ENCODE measurements at places on chromosomes 4 and X.

DNA sequence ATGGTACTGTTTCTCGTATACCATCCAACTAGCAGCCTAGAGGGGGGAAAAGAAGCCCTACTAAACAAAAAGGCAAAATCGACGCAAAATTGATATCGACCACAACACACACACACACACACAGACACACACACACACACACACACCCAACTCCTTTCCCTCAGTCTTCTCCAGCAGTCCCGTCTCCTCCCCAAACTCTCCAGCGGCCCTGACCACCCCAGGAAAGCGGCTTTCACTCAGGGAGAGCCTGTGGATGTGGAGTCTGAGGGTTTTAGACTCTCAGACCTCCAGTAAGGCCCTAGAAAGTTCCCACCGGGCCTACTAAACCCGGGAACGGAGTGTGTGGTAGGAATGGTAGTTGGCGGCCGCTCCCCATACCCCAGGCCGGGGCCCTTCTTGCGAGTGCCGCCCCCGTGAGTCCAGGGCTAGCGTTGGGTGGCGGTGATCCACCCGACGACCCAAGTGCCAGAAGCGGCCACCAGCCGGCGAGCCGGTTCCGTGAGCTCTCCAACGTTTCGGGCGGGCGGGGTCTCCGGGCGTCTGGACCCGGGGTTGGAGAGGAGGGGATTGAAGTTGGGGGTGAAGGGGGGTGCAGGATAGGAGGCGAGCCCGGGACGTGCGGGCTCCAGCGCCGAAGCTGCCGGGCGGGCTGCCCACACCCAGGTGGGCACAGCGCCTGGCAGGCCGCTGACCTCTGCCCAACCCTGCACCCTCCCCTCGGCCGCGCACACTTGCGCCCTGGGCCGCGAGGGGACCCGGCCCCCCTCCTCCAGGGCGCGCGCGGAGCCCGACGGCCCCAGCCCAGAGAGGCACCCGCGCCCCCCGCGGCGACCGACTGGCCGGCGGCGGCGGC is 13.7 kb downstream of the ARX start:
- ATAC-seq: no peak

DNA sequence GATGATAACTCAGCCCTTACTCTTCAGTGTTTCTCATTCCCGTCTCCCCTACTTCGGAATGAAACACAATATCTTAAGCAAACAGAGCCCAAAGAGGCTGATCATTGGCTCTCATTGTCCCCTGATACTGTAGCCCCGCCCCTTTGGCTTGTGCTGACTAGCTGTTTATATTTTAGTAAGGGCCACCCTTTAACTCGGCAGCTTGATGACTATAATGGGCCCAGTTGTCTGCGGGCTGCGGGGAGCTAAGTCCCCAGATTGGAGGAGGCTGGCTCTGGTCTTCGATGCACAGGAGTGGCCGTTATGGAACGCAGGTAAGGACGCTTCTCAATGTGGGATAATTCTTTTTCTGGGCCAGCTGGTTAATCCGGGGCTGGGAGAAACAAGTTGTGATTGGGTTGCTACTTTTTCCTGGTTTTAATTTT is at the start of gene TRIM2:
TSS of gene TRIM2 (plus strand) at position 197 of the 425 bp plus-strand sequence. CDS start at position 285, 88 bp downstream.
- peak; percentile 51 for ATAC-seq

DNA sequence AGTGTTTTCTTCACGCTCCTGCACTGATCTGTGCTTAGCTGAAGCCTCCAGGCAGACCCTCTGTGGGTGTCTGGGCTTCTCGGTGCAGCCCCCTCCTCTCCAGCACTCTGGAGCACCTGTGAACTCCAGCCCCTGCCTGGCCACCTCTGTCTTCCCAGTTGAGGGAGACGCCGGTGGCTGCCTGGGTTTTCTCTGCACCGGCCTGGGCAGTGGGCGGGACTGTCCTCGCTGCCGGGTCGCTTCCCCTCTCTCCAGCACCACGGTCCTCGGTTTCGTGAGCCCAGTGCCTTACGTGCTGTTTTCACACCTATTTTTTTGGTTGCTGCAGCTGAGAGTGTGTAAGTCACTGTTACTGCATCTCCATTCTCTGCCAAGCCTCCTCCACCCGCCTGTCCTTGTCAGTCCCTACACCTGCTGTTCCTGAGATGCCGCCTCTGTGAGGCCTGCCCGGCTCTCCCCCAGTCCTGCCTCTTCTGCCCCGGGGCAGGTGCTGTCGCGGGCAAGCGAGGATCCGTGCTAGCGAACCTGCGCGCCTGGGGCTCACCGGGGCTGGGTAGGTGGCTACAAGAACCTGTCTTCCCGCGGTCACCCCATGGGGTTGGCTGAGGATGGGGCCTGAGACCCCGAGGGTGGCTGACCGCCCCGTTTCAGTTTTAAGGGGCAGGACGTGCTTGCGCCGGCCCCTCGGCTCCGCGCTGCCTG is 2.4 kb upstream of the FGFRL1 start:
- ATAC-seq: no peak

- no peak for ATAC-seq
Observed at GRCh38 chr4:153087671-153088194, 116.5 kb upstream of the TRIM2 start.

DNA sequence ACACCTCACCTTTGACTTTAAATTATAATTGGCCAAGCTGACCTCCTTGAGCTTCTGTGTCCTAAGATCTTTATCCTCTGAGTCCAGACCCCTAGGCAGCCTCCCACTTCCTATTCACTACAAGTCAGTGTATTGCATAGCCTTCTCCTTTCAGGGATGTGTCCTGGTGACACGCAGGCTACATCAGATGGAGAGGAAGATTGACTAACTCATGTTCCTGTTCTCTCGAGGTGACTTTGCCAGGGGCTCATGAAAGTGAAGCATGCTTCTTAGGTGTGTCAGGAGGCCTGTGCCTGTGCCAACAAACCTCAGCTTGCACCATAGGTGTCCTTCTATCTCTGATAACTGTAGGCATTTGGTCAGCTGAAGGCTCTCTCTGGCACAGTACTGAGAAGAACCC is 195.7 kb upstream of the HS3ST1 start:
- ATAC-seq: peak; percentile 82

GRCh38 chr4:48722509-48723446 is 57.3 kb downstream of the FRYL start:
- ATAC-seq: no peak

DNA sequence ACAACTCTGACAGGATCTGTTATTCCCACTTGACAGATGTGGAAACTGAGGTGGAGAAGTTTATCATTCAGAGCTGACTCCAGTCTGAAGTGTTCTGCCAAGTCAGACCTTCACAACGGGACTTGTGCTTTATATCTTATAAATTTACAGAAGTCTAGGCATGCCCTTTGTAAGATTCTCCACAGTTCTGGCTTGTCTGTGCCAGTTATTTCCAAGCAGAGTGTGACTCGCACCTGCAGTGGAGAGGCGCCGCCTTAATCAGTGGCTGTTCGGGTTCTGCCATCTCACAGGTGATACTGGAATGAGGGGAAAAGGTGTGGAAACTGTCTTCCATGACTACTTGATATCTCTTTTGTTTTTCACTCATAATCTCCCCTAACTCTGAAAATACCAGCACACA is 63.2 kb downstream of the CPEB2 start:
- peak; percentile 91 for ATAC-seq

DNA sequence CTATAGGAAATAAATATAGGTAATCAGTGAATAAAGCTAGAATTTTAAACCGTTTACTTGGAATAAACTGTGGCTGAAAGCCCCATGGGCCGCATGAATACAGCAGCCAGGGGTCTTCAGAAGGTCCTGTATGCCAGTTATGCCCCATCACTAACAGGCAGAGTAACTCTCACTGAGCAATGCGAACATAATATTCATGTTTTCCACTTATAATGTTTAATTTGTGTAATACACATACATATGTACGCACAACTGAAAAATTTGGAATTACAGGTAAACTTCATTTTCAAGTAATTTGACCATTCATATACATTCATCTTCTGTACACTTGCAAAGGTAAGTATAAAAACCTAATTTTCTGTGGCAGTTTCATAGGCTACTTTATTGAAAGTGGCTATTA is 526.2 kb upstream of the ATOH1 start:
- no peak for ATAC-seq

DNA sequence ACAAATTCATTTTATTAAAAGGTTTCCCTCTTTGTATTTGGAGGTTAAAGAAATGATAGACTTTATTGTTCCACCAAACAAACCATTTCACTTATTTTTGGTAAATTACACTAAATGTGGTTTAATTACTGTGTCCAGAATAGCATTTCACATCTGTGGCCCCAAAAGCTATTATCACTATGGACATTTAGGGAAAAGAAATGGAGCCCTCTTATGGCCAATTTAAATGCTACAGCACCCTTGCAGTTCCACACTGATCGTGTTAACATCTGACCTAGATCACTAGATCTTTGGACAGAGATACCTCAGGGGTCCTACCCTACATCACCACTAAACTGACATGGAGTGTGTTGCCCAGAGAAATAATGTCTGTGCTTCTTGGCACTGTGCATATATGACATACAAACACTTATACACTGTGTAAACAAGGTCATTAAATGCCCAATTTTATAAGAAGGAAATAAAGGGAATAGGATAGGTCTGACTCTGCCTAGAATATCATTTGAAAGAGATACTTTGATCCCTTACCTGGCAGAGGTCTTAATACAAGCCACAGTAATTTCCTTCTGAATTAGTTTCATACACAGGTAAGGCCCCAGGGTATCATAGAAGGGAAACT is 163.9 kb downstream of the KDR start:
- peak; percentile 51 for ATAC-seq

DNA sequence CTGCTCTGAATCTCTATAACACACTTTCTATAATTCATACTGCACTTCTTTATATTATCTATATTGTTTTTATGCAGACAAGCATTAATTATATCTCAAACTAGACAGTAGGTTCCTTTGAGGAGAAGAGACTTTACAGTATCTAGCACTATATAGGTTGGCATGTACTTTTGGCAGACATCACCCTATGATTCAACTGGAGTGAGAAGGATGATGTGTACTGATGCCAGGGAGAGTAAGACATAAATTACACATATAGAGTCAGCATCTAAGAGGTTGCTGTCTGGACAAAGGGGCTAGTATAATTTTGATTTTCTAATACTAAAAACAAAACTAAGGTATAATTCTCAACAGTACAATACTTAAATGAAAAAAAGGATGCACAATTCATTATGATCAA is 5.1 kb upstream of the RBM41 start:
- no peak for ATAC-seq

DNA sequence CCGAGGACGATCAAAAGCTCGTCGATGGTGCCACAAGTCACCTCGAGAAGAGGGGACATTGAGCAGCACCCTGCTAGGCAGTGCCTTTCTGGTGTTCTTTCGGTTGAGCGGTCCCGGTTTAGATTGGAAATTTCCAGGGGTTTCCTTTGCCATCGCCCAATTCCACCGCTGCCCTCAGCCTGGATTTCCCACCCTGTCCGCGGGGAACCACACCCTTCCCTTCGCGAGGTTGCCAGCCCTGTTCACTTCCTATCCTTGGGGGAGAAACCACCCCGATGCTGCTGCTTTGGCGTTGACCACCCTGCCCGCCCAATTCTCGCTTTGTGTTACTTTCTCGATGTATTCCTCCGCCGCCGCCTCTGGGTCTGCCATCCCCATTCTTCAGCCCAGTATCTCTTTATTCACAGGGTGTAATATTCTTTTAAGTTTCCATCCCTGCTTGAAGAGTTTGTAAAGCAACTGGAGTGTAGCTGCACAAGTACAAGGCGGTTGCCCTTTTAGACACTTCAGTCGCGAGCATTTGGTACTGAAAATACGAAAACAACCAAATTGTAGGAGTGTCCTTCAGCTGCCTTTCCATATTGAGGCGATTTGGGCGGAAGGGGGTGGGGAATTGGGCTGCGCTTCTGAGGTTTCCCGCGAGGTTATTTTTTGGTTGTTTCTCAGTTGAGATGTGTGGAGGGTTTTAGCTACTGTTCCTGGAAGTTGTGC is 1.1 kb downstream of the OGT start:
- peak; percentile 33 for ATAC-seq

- no peak for ATAC-seq
Observed at GRCh38 chr4:181046809-181047208, 1196.4 kb upstream of the TENM3 start.

DNA sequence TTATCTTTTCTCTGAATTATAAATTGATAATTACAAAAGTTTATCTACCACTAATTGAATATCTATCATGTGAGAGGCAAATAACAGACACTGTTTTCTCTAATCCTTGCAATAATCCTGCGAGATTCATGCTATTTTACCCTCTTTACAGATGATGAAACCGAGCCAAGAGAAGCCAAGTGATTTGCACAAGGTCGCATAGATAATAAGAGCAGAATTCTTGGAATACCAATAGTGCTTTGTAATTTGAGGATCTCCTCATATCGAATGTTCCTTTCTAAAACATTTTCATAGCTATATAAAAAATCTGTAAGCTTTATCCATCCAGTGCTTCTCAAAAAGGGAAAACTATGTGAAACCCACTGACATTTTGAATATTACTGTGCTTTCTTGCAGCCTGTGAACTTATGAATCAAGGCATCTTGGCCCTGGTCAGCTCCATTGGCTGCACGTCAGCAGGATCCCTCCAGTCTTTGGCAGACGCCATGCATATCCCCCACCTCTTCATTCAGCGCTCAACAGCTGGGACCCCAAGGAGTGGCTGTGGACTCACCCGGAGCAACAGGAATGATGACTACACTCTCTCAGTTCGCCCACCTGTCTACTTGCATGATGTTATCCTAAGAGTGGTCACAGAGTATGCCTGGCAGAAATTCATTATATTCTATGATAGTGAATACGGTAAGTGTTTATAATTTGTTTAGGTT is 743.8 kb upstream of the ATOH1 start:
- ATAC-seq: no peak

- ATAC-seq: no peak
Observed at GRCh38 chr4:31682796-31683195, 962.6 kb downstream of the PCDH7 start.

DNA sequence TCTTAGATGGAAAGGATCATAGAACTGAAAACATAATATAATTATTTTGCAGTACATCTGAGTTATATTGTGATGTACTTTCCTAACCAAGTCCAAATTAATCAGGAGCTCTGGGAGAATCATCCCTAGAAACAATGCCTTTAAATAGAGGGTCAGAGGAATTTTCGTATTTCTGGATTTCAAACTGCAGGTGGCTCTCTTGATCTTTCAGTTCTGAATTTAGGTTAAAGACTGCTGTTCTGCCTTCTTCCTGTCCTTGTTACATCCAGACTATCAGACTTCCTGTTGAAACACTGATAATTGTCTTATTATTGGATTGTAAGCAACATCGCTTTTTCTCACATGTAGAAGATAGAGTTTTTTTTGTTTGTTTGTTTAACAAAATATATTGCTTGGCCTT is 142.7 kb downstream of the RPA4 start:
- ATAC-seq: no peak

GRCh38 chrX:82412858-82413257 is 1095.2 kb upstream of the POU3F4 start:
- no peak for ATAC-seq

- ATAC-seq: no peak
Observed at GRCh38 chrX:119573222-119573621, 1.1 kb upstream of the UBE2A start.

All from esophagus mucosa (tissue), 1 donor.